Sigmoid colon (tissue), 7 donors: ENCODE measurements at places on chromosomes 5 and 9.
A peak's percentile ranks its signal among the peaks of the same experiment; 100 is the strongest.

- DNase-seq, result no peak
Observed at GRCh38 chr9:124264823-124265233, 7.1 kb downstream of the NEK6 start.

- no peak for DNase-seq
Observed at GRCh38 chr9:5566054-5566618, 55.8 kb downstream of the PDCD1LG2 start.

- no peak for DNase-seq
Observed at GRCh38 chr5:13994621-13995253, 50.2 kb upstream of the DNAH5 start.

DNA sequence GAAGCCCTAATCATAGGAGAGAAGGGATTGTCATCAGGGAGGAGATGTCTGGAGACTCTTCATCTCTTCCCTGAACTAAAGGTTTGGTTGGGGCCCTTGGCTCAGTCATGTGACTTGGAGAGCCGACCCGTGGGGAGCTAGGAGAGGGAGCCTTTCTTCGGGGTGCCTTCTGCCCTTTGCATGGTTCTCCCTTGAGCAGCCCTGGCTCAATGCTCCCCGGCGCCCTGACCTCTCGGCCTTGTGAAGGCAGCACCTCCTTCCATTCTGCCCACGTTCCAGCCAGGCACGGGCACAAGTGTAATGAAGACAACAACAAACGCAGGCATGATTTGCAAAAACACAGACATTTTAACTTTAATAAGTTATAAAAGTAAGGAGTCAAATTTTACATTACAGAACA is 50.4 kb downstream of the ZNF354C start:
- no peak for DNase-seq

- no peak for DNase-seq
Observed at GRCh38 chr9:129026442-129027223, 1.5 kb downstream of the SH3GLB2 start.

DNA sequence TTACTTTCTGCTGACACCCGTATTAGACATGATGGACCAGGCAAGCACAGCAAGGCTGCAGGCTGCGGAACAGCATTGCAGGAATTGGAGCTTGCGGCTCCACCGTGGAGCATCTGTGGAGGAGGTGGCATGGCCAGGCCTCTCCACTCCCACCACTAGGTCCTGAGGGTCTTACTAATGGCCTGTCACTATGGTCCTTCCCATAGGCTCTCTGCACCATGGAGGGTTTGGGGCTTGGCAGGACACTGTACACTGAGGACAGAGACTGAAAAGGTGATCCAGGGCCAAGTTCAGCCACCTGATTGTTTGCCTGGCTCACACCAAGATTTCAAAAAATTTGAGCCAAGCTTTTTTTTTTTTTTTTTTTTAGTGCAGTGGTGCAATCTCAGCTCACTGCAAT is 14.3 kb upstream of the ZBTB43 start:
- peak; percentile 19 for DNase-seq

GRCh38 chr5:158421319-158421718 is 562.4 kb upstream of the CLINT1 start:
- DNase-seq, result no peak

DNA sequence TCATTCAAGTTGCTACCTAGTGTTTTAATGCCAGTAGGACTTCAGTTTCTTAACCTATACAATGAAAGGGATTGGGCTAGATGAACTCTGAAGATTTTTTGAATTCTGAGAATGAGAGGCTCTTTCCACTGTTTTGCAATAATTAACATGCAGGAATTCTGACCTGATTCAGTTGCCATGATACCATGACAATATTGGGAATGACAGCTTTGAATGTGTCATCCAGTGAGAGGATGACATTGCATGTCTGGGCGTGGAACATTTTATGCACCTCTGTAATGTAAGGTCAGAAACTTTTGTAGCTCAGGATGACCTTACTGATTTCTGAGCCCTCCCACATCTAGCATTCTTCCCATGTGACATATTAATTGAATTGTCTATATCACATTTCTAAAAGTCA is 30.6 kb upstream of the SPINK5 start:
- no peak for DNase-seq

DNA sequence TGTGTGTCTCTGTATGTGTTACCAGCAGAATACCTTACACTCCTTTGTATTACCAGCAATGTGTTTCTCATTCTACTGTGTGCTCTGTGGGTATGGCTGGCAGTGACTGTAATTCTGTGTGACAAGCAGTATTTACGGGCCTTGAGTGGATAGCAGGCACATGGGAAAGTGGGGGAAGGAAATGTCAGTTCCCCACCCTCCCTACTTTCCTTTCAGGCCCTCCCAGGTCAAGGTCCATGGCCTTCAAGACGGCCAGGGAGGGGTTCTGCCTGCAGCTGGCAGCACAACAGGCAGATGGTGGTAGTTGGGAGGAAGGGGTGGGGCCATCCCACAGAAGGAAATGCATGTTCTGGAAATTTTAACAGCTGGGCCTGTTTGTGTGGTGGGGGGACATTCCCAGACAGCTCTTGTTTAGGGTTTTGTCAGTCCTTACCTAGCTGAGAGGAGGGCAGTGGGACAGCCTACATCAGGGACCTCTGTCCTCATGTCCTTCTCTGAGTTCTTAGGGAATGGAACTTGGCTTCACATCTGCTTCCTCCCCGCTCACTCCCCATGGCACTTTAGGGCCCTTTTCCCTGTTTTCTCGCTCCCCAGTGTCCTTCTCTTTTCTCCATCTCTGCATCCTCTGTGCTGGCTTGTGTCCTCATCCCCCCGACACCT is 14.6 kb upstream of the TNIP1 start:
- DNase-seq, result no peak

- no peak for DNase-seq
Observed at GRCh38 chr9:81629440-81629839, 59.9 kb downstream of the TLE1 start.

- no peak for DNase-seq
Observed at GRCh38 chr9:136693490-136694162, 6.4 kb upstream of the AGPAT2 start.

DNA sequence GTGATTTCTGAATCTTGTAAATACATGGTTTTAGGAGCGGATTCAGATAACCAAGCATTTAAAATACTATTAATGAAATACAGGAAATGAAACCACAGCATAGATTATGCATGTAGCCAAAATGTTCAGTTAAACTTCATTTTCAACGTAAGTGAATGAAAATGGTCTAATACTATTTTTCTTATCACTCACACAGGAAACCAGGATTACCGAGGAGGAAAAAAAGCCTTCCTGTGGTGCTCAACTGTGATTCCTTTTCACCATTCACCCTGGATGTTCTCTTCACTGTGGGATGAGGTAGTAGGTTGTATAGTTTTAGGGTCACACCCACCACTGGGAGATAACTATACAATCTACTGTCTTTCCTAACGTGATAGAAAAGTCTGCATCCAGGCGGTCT is 83.4 kb upstream of the ZNF169 start:
- no peak for DNase-seq

GRCh38 chr9:126989847-126990842 is 75.6 kb downstream of the RALGPS1 start:
- DNase-seq, result peak; percentile 95

DNA sequence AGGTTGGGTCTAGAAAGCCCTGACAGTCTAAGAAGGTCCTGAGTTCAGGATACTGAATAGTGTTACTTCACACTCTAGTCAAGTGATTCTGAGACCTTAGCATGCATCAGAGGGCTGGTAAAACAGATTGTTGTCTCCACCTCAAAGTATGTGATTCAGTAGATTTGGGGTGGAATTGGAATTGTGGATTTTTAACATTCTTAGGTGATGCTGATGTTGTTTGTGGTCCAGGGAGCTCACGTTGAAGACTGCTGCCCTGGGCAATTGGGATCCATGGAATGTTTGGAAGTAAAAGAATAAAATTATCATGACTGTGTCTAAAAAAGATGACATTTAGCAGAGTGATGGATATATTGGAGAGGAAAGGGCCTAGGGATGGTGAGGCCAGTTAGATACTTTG is 75.6 kb downstream of the VCAN start:
- DNase-seq, result no peak

DNA sequence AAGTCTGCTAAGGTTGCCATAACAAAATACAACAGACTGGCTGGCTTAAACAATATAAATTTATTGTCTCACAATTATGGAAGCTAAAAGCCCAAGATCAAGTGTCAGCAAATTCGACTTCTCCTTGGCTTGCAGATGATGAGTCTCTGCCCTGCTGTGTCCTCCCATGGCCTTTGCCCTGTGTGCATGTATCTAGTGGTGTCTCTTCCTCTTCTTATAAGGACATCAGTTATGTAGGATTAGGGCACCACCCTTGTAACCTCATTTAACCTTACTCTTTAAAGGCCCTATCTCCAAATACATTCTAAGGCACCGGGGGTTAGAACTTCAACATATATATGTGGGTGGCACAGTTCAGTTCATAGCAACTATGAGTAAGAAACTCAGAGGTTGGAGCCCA is 157.9 kb upstream of the RASA1 start:
- no peak for DNase-seq

- DNase-seq, result no peak
Observed at GRCh38 chr5:16936989-16937438, 926 bp upstream of the MYO10 start.

GRCh38 chr5:132480042-132480441 is 10.5 kb downstream of the IRF1 start:
- peak; percentile 14 for DNase-seq

DNA sequence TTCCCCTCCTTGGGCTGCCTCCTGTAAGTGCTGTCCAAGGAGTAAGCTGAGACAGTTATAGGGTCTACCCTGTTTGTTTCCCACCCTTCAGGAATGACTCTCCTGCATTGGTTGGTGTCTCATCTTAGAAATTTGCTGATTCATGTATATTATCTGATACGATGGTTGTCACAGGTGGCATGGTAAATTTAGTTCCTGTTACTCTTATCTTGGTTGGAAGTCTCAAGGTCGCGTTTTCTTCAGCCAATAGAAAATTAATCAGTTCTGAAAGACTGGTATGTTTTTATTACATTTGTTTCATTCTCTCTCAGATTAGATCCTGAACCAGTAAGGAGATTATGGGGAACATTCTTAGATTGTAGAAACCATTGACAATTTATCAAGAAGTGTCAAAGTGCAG is 42.7 kb downstream of the SCGB3A1 start:
- no peak for DNase-seq
